ENCODE measurements at places on chromosomes 1 and 21.

- no peak for DNase-seq
Observed at GRCh38 chr1:167529829-167530474, 11.6 kb upstream of the CD247 start.

DNA sequence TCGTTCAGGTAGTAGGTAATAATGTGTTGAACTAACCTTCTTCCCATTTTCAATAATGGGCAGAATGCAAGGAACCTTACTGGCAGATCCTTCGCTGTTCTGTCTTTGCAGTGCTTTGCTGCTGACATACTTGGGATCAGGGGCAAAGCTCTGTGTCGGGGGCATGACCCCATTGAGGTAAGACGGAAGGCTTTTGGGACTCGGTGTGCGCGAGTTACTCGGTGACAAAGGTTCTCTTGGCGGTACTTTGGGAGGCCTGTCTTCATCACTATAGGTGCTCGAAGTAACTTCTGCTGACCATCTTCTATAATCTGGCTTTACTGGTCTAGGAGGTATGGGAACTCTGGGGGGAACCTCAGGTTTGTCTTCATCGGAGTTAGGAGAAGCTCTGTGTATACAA is 12.7 kb downstream of the ERRFI1 start:
- DNase-seq = no peak

DNA sequence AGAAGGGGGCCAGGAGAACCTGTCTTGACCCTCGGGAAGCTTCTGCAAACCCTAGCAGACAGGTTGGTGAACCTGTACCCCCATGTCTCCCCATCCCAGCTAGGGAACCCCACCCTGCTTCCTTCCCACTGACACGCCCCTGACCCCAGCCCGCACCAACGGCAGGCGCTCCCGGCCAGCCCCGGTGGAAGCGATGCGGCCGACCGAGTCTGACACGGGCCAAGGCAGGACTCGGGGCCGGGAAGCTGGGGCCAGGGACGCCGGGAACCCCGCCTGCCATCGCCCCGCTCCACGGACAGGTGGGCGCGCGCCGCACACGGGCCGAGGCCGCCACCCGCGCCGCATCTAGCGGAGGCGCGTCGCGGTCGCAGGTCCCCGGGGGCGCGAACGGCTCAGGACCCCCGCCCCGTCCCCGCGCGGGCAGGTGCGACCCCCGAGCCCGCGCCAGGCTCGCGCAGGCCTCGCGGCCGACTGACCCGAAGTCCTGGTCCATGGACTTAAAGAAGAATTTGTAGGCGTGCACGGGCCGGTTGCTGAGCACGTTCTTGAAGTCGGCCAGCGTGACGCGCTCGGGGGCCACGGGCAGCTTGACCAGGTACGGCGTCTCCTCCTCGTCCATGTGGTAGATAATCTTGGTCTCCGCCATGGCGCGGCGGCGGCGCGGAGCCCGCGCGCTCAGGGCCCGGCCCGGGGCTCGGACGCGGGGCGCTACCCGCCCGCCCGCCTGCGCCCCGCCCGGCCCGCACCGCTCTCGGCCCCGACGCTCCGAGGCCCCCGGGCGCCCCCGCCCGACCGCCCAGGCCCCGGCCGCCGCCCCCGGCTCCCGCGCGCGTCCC is 580 bp downstream of the DVL1 start:
- no peak for DNase-seq

- DNase-seq = peak; percentile 16
Observed at GRCh38 chr1:113452921-113453770, 62.8 kb downstream of the MAGI3 start.

DNA sequence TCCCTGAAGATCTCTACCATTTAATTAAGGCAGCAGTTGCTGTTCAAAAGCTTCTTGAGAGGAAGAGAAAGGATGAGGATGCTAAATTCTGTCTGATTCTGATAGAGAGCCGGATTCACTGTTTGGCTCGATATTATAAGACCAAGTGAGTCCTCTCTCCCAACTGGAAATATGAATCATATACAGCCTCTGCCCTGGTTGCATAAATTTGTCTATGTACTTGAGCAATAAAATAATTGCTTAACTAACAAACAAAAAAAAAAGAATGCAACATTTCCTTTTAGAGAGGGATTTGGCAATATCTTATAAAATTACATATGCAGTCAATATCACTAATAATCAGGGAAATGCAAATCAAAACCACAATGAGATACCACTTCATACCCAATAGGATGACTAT is 26.8 kb downstream of the ALDH9A1 start:
- DNase-seq = no peak

- DNase-seq = no peak
Observed at GRCh38 chr1:55284856-55285255, 69.7 kb upstream of the USP24 start.

DNA sequence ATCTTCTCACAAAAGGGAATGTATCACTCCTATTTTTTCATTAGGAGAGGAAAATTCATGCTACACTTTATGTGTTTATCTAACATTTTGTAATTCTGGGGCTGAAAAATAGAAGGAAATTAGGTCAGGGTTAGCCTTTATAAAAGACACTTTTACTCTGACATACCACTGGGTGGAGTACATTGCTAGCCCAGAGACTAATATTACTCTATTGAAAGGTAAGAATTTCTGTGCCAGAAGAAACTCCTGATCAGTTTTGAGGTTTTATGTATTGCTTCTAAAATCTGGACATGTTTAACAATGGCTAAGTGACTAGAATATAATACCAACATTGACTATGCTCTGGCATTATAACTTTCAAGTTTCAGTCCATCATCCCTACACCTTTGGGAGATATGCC is 724.6 kb downstream of the USP25 start:
- DNase-seq = no peak
